Inflammatory macrophage treated with lipopolysaccharide for 1 hour (primary cell): ENCODE measurements at places on chromosomes 3 and 15.

GRCh38 chr3:70108072-70108471 lies 108.5 kb downstream of the SAMMSON start:
- peak; percentile 7 for DNase-seq

DNA sequence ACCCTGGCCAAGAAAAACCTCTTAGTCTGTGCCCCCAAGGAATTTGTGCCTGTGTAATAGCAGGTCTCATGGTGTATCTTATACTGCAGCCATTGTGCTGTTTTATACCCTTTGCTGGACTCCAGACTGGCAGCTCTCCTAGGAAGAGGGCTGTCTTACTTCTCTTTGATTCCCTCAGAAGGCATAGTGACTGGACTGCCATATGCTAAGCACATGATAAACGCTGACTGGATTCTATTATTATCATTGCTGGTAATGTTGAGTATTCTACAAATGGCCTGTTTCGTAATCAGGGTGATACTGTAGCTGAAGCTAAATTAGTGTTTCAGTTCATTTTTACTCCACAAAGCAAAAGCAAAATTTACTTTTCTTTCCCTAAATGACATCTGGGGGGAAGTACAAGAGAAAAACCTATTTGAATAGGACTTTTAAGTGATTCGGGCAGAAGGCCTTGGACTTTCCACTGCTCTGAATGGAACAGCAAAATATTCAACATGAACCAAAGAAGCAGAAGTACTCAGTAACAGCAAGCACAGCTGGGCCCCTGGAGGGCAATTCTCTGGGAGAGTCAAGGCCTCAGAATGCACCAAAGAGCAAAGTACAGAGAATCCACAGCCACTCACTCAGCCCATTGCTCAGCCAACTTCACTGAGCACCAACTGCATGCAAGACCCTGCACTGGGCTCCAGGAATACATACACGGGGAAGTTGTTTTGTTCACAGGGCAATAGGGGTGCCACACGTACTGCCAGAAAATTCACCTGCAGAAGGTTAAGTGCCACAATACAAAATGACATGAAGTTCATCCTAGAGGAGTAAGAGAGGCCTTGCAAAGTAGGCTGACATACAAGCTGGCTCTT lies 7.9 kb upstream of the BCL2A1 start:
- DNase-seq, result peak; percentile 97

GRCh38 chr3:78495301-78495700 lies 1272.5 kb downstream of the ROBO1 start:
- no peak for DNase-seq

DNA sequence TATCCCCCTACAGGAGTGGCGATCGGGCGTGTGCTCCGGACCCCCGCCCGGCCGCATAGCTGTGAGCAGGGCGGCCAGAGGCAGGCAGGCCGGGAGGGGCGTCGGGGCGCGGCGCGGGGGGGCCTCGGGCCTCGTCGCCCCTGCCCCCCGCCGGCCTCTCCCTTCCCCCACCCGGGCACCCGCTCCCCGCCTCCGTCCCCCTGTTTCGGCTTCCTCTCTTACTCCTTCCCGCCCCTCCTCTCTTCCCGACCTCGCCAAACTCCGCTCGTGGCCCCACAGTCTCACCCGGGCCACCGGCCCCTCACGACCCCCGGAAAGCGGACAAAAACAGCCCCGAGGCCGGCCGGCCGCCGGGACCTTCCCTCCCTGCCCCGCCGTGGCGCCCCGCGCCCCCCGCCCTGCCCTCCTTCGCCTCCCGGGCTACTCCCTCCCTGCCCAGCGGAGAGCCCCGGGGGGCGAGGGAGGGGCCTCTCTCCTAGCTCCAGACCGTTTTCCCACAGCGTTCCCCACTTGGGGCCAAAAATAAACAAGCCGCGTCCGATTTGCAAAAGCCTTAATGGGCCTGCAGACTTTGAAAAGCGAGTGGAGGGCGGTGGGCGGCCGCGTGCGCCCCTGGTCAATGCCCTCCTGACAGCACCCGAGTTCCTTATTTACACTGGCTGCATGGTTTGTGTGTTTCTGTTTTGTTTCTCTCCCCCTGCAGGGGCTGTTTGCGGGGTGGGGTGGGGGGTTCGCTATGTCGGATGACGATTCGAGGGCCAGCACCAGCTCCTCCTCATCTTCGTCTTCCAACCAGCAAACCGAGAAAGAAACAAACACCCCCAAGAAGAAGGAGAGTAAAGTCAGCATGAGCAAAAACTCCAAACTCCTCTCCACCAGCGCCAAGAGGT lies 1.0 kb downstream of the UBE2E1 start:
- DNase-seq, result peak; percentile 40

- DNase-seq, result no peak
Measured at GRCh38 chr3:37861620-37862041, at the start of gene CTDSPL. TSS of gene CTDSPL (plus strand) at chr3:37861880. CDS start at chr3:37862200, 320 bp downstream.

GRCh38 chr15:88029696-88030095 lies 226.8 kb downstream of the NTRK3 start:
- DNase-seq, result no peak

GRCh38 chr15:26197719-26198118 lies 334.6 kb upstream of the ATP10A start:
- DNase-seq, result no peak

- DNase-seq, result no peak
Measured at GRCh38 chr3:11845651-11846050, 1.0 kb downstream of the TAMM41 start.

GRCh38 chr3:50288387-50289007 lies 3.7 kb downstream of the IFRD2 start:
- DNase-seq, result no peak

GRCh38 chr15:95758451-95758850 lies 572.0 kb upstream of the NR2F2 start:
- DNase-seq, result no peak

- no peak for DNase-seq
Measured at GRCh38 chr3:193132964-193133363, 108.1 kb upstream of the PLAAT1 start.
